K562 (cell line): ENCODE measurements at places on chromosomes 1 and 21. TPM values are rescaled to one million over a fixed set of nuclear protein-coding genes. Genes with fewer than 3 reads are reported as not detected.
A peak's percentile ranks its signal among the peaks of the same experiment; 100 is the strongest.

DNA sequence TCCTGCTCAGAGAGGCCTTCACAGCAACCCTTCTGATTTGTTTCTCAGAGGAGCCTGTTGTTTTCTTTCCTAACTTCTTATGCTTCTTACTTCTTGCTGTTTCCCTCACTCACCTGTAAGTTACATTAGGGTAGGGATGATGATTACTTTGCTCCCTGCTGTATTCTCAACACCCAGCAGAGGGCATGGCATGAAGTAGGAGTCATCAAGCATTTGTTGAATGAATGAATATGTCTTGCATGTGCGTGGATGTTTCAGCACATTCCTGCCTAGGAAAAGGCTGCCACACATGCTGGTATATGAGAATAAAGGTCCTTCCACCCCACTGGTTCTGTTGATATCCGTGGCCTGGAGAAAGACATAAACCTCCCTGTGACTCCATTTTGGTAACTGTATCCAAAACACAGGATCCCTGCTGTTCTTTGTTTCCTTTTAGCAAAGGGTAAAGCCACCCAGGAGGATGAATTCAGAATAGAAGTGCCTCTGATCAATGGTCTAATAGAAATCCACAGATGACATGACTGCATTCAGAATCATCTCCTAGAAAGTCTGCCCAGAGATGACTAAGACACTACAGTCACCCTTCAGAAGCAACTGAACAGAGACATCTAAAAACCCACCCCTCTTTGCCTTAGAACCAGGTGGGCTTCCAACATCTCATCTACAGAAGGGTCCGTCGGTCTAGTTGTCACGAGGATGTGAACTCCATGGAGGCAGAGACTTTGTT lies 168.8 kb downstream of the ZSCAN20 start:
- peak; percentile 28 for DNase-seq
- peaks cover 8% of the 10 kb centered on the region; the same call in 1 of the 2 replicates for H3K27me3 ChIP-seq
- no peak overlapping the region for H3K4me3 ChIP-seq
- no peaks in the 10 kb centered on the region for H3K4me1 ChIP-seq
- no peak overlapping the region for H3K27ac ChIP-seq

DNA sequence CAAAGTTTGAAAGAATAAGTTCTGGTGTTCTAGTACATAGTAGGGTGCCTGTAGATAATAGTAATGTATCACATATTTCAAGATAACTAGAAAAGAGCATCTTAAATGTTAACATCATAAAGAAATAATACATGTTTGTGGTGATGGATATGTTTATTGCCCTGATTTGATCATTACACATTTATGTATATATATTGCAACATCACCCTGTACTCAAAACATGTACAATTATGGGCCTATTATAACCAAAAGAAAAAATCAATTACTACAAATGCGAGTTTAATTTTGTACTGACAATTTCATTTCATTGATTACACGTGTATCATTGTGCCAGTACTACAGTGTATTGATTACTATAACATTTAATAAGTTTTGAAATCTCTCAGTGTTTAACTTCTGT lies 609.2 kb upstream of the BRINP3 start:
- H3K36me3 ChIP-seq: no peaks in the 10 kb centered on the region
- H3K27me3 ChIP-seq: no peaks in the 10 kb centered on the region
- no peak overlapping the region for H3K4me3 ChIP-seq
- no peak overlapping the region for H3K27ac ChIP-seq
- no peak for DNase-seq

DNA sequence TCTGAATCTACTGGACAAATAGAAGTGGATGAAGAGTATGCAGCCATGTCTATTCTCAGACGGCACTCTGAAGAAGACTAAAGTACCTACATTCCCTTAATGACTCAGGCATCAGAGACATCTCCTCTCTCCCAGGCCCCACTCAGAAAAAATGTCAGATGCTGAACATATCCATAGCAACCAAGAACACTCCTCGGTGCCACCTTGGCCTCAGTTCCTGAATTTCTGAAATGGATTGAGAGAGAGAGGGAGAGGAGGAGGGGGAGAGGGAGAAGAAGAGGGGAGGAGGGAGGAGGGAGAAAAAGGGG lies 16.0 kb upstream of the OVAAL start:
- DNase-seq: no peak
- no peaks in the 10 kb centered on the region for H3K36me3 ChIP-seq
- no peaks in the 10 kb centered on the region for H3K27me3 ChIP-seq
- no peak overlapping the region for H3K4me3 ChIP-seq
- H3K27ac ChIP-seq: no peak overlapping the region
- no peaks in the 10 kb centered on the region for H3K4me1 ChIP-seq

The AQP10 gene
- 3.7 and 4.9 TPM in 2 replicates for total RNA-seq

DNA sequence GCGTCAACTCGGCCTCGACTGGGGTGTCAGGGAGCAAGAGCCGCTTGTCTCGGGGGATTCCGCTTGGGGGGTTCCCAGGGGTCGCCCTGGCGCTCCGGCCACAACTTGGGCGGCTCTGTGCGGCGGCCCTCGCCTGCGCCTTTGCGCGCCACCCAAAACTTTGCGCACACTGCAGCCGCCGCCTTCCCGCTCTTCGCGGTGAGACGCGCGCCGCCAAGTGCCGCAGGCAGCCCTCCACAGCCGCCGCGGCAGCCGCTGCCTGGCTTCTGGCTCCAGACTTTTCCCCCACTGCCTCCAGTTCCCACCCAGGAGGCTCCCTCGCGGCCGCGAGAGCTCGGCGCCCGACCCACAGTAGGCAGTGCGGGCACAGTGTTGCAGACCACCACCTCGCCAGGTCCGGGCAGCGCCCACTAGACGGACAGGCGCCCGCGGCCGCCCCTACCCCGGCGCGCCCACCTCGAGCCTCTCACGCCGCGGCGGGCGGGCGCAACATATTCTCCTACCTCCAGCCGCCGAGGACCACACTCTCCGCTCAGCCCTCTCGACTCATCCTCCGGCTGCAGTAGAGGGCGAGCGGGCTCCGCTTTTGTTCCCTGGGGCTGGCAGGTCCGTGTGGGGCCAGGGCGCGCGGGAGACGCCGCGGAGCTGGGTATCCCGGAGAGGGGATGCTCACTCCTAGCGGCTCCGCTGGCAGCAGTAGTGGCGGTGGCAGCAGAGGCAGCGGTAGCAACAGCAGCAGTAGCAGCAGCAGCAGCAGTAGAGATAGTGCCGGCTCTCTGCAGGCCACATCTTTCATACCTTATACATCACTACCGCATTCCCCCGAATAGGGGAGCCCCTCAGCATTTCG lies 296.6 kb downstream of the OMA1 start:
- no peak for DNase-seq
- no peak overlapping the region for H3K4me3 ChIP-seq
- peaks cover 23% of the 10 kb centered on the region for H3K27me3 ChIP-seq

The NEXN gene
- 0.60 and 0.92 TPM in 2 replicates for total RNA-seq

DNA sequence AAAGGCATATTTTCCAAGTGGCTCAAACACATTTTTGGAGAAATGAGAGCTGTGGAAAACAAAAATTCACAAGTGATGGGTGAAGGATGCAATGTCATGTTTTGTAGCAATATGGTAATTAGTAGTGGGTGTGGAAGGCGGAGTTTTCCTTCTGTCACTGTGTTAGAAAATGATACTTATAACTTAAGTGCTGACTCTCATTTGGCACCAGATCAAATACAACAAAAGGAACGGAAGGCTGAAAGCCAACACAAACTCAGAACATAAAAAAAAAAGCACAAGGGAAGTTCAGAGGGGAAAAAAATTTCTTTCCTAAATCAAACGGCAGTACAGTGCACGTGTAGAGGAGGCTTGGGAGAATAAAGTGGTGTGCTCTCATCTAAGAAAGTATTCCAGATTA lies at the start of gene TNFSF18:
Gene TNFSF18, minus strand, starts transcription at position 77 of the 400 bp plus-strand sequence. Its CDS starts 45 bp downstream, at position 32.
- no peaks in the 10 kb centered on the region for H3K36me3 ChIP-seq
- no peaks in the 10 kb centered on the region for H3K27me3 ChIP-seq
- H3K27ac ChIP-seq: no peak within 1 kb of the TSS
- no peak for DNase-seq
- no peaks in the 10 kb centered on the region for H3K4me1 ChIP-seq
